ENCODE measurements at places on chromosomes 2 and 18.

- no peak for DNase-seq
Observed at GRCh38 chr2:54977149-54977548, 73.1 kb downstream of the RTN4 start.

GRCh38 chr2:234038076-234038802 lies 12.3 kb upstream of the SPP2 start:
- DNase-seq = no peak

- no peak for DNase-seq
Observed at GRCh38 chr2:206375956-206376355, 67.4 kb upstream of the ADAM23 start.

GRCh38 chr2:121828281-121828731 lies 72.9 kb downstream of the TSN start:
- DNase-seq = no peak

GRCh38 chr2:27489118-27489497 lies 435 bp downstream of the IFT172 start:
- DNase-seq = no peak

DNA sequence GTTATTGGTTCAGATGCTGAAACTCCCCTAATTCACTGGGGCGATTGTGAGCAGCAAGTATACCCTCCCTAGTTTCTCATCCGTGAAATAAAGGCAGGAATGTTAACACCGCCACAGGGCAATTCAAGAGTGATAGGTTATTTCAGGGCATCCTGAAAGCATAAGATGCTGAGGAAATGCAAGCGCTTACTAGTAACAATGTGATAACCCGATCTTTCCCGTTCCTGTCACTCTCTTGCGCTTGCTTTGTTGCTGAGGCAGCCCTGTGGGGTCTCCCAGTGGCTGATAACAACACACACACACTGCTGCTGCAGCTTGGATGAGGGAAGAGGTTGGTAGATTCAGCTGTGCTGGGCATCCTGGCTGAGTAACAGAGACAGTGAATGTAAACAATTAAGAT lies 259.3 kb downstream of the AGPS start:
- DNase-seq = no peak

GRCh38 chr2:72993147-72993932 lies 76.0 kb downstream of the EMX1 start:
- no peak for DNase-seq

Data from cortex of kidney (tissue), 1 donor.